Non-pigmented ciliary epithelial cell (primary cell): ENCODE measurements at places on chromosomes 16 and 17.

- DNase-seq: no peak
These were observed 1.7 kb downstream of the IL4R start for GRCh38 chr16:27315333-27316037.

GRCh38 chr16:50665128-50665878 is 15.8 kb downstream of the SNX20 start:
- DNase-seq: peak; percentile 20

DNA sequence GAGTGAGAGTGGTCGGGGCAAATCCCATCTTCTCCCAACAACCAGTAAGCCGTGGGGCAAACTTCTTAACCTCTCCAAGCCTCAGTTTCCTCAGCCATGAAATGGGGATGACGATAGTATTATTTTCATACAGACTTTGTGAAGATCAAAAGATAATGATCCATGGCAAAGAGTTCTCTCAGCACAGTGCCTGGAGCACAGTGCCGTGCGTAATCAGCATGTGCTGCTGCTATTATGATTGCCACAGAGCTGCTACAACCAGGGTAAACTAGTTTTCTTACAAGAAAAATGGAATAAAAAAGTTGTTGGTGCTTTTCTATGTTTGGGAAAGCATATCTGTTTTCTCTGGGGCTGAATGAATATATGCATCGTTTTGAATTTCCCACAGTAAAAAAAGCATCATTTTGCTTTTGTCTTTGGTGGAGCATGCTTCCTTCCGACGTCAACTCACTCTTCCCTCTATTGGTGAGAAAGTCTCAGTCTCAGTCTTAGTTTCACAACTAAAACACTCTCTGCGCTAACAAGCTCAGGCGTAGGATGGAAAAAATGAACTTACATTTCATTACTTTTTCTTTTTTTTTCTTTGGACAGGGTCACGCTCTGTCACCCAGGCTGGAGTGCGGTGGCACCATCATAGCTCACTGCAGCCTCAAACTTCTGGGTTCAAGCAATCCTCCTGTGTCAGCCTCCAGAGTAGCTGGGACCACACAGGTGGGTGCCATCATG is 37.2 kb downstream of the CDK5R1 start:
- no peak for DNase-seq

DNA sequence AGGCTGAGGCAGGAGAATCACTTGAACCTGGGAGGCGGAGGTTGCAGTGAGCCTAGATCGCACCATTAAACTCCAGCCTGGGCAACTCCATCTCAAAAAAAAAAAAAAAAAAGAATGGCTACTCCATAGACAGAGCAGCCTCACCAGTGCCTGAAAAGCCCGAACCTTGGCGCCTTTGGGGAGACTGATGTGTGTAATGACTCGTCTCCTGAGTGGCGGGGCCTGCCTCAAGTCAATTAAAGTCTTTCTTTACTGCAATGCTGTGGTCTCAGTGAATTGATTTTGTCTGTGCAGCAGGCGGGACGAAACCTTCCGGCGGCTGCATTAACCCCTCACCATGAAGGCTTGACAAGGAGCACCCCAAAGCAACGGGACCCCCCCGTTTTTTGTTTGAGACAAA is 3.5 kb upstream of the UQCC4 start:
- no peak for DNase-seq

- DNase-seq: no peak
These were observed 124.0 kb downstream of the NLK start for GRCh38 chr17:28166478-28166877.

DNA sequence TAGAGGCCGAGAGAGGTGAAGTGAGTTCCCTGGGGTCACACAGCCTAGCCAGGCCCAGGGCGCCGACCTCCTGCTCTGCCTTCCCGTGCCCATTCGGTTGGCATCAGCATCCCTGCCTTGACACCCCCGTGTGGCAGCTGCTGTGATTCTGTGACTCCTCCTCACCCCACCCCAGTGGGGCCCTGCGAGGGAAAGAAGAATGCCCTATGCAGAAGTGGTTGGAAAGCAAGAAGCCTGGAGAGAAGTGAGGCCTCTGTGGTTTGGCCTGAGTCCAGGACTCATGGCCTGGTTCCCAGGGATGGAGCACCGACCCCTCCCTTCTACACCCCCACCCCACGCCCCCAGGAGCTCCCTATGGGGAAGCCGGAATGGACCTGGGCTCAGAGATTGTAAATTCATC is 296.2 kb downstream of the SEC14L1 start:
- no peak for DNase-seq
